Choroid plexus epithelial cell (primary cell): ENCODE measurements at places on chromosomes 5 and 9.

DNA sequence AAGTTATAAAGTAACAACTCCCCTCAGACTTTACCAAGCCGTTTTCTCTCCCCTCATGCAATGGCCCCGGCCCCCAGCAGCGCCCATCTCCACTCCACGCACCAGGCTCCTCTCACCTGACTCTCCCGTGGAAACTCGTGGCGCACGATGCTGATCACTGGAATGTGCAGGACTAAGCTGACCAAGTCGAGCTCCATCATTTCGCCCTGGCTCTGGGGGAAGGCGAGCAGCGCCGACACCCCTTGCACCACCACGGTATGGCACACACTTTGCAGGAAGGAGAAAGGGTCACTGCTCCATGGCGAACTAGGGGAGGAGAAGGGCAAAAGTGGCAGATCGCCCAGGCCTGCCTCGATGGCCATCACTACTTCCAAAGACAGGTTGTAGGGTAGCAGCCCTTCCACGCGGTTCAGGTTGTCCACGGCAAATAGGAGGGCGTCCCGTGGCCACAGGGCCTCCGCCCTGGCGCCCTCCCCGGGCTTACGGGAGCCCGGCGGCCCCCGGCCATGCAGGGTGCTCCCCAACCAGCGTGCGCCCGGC, 1.2 kb downstream of the GRIN3A start:
- no peak for DNase-seq

- DNase-seq, result peak; percentile 81
Measured at GRCh38 chr9:76817489-76817888, 53.3 kb downstream of the PCA3 start.

DNA sequence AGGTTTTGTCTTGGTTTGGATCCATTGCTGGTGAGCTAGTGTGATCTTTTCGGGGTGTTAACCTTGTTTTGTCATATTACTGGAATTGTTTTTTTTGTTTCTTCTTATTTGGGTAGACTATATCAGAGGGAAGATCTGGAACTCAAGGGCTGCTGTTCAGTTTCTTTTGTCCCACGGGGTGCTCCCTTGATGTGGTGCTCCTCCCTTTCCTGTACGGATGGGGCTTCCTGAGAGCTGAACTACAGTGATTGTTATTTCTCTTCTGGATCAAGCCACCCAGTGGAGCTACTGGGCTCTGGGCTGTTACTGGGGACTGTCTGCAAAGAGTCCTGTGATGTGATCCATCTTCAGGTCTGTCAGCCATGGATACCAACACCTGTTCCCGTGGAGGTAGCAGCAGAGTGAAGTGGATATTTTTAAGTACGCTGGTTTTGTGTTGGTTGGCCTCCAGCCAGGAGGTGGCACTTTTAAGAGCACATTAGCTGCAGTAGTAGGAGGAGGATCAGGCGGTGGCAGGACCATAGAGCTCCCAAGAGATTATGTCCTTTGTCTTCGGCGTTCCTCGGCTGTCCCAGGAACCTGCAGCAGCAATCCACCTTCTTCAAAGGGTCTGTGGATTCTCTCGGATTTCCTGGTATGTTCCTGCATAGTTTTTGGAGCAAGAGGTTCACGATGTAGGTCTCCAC, 27.2 kb downstream of the SCAMP1 start:
- DNase-seq, result no peak

- DNase-seq, result peak; percentile 66
Measured at GRCh38 chr5:55533521-55534435, 986 bp downstream of the PLPP1 start.

- peak; percentile 16 for DNase-seq
Measured at GRCh38 chr5:159669559-159669958, 246.7 kb upstream of the ADRA1B start.

GRCh38 chr5:151897896-151898295, 26.8 kb downstream of the GLRA1 start:
- no peak for DNase-seq

DNA sequence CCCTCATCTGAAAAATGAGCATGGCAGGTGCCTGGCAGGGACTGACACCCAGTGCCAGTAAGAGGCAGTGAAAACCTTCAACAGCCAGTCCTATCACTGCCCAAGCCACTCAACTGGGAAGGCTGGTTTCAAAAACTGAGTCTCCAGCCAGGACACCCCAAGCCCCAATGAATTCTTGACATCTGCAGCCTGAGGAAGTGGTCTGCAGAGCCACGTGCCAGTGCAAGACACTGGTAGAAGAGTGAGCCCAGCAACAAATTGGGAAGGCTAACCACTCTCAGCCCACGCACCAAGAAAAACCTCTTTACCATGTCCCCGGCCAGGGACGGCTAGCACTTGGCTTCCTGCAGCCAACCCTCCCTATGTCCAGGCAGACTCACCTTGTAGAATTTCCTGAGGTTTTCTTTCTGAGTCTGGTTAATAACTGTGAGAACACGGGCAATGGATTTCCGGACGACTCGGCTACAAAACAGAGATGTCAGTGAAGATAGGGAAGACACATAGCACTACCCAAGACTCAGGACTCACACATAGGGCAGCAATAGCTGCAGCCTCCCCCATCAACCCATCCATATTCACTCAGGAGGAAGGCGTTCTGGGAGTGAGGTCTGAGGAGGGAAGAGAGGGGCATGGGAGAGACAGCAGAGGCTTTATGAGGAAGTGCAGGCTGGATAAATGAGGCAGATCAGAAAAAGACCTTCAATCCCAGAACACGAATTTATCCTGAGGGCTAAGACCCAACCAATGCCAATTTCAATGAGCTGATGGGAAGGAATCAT, 1.8 kb downstream of the RPL35 start:
- no peak for DNase-seq

GRCh38 chr5:156835905-156836304, 14.2 kb upstream of the PPP1R2B start:
- no peak for DNase-seq

DNA sequence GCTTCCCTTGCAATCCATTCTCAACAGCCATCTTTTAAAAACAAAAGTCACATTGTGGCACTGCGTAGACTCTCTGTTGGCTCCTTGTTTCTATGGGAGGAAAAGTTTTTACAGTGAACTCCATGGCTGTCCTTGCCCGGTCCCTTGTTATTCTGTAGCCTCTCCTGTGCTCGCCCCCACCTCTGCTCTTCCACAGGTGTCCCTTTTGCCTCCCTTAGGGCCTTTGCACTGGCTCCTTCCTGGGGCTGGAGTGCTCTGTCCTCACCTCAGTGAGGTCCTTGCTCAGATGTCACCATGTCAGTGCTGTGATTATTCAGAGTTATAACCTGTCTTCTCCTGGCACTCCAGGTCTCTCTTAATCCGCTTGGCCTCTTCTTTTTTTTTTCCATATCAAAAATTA, 308.8 kb downstream of the DOCK8 start:
- no peak for DNase-seq

GRCh38 chr9:78028926-78029325, 2.7 kb downstream of the GNAQ start:
- no peak for DNase-seq

DNA sequence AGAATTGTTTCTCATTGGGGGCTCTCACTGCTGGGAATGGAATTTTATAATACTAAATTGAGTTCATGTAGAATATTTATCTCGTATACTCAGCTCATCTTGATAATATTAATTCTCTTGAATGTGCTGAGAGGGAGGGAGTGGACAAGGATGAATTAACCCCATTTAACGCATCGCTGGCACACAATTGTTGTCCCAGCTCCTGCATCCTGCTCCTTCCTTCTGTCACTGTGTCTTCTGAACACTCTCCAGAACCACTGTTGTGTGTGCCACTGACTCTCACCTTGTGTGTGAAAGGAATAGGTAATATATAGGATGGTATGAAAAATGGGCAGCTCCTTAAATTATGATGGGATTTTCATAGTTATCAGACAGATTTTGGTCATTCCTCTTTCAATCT, 267.3 kb downstream of the MTRR start:
- DNase-seq, result no peak

DNA sequence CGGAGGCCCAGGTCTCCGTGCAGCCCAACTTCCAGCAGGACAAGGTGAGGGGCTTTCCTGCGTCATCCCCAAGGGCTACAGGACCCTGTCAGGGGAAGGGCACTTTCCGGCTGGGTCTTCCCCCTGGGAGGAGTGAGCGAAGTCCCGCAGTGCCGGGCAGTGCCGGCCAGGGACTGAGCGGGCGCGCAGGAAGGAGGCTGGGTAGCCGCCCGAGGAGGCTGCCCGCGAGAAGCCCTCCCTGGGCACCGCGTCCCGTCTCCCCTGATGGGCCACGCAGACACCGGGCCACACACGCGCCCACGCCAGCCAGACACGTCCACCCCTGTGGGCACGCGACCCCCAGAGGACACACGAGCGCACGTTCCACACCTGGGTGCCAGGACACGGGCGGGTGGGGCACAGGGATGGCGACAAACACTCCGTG, 357 bp downstream of the PTGDS start:
- DNase-seq, result no peak

- DNase-seq, result no peak
Measured at GRCh38 chr5:76838481-76839261, 11.1 kb upstream of the S100Z start.

- DNase-seq, result peak; percentile 26
Measured at GRCh38 chr9:18268381-18268780, 205.6 kb upstream of the ADAMTSL1 start.

DNA sequence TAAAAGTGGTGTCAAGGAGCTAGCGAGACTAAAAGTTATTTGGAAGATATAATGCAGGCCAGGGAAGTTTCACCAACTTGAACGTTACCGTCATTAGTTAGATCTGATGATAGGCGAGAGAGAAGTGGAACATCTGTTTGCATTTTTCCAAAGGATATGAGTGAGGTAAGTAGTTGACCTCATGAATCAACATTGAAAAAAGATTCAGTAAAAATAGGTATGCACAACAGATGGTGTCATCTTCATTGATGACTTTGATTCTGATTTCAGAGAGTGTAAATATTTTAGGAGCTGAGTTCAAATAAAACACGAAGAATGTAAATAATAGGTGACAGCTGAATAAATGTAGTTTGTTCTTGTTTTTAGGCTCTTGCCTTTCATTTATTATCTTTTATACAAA, 998.9 kb upstream of the CDH6 start:
- no peak for DNase-seq

DNA sequence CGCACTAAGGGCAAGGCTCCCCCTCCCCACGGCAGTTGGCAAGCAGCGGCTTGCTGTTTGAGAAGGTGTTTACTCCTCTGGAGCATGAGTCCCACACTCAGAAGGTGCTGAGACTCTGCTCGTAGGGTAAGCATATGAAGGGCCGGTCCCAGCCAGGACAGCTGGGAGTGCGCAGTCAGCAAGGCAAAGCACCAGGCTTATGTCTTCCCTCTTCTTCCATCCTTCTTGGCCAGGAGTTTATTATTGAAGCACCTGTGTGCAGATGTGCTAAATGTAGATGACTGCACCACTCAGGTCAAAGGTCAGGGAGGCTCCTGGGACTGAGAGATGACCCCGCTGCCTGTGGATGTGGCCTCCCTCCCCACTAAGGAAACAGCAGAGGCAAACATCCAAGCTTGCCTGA, 27.0 kb upstream of the CDKN2AIPNL start:
- DNase-seq, result no peak

DNA sequence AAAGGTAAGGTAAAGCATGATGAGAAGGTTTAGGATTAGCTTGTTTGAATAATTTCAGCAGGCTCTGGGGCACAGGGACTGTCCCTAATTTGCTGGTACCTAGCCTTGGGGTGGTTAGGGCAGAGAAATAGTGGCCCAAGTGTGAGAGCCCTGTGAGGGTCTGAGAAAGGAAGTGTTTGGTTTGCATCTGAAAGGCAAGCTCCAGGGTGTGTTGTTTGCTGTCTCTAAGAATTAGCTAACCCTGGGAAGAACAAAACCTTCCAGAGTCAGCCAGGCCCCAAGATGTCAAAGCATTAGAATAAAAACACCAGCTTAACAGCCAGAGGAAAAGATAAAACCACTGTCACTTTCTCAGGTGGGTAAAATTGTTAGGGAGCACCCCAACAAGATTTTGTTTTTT, 31.0 kb downstream of the TMEM252 start:
- DNase-seq, result no peak

GRCh38 chr5:89059274-89059673, 176.3 kb upstream of the MEF2C start:
- DNase-seq, result no peak

DNA sequence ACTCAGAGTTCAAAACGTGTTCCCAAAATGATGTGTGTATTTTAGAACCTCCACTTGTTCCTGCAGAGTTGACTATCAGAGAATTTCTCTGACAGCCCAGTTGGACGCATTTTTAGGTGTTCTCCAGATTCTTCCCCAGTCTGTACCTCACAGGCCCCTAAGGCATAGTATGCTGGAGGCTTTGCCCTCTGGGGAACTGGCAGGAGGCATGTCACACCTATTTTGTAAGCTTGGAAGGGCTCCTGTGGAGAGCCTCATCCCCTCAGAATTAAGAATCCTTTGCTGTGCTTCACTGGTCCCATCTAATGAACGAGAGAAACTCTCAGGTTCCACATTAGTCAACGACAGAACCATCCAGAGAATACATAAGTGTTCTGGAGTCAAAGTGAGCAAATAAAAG, 144.1 kb upstream of the SLC30A5 start:
- no peak for DNase-seq

GRCh38 chr9:106969696-106970095, 106.7 kb downstream of the ZNF462 start:
- no peak for DNase-seq

GRCh38 chr5:179795863-179796833, 2.4 kb downstream of the LTC4S start:
- peak; percentile 79 for DNase-seq

- peak; percentile 63 for DNase-seq
Measured at GRCh38 chr5:181190711-181191525, 14.1 kb downstream of the TRIM7 start.

GRCh38 chr9:79953908-79954307, 382.1 kb downstream of the TLE4 start:
- DNase-seq, result no peak

DNA sequence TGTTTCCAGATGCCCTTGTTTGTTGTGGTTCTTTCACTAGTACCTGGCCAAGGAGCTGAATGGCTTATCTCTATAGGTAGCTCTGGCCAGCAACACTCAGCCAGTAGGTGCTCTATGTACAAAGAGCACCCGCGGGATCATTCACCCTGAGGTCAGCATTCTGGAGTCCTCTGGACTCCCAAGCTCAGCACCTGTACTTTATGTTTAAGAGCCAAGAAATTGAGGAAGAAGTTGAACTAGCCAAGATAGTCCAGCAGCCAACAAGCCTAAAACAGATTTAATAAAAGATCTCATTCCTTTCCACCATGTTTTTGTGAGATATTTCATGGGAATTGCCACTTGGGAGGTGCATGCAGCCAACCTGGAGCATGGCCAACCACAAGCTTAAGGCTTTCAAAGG, 242.6 kb upstream of the PAPPA start:
- no peak for DNase-seq

DNA sequence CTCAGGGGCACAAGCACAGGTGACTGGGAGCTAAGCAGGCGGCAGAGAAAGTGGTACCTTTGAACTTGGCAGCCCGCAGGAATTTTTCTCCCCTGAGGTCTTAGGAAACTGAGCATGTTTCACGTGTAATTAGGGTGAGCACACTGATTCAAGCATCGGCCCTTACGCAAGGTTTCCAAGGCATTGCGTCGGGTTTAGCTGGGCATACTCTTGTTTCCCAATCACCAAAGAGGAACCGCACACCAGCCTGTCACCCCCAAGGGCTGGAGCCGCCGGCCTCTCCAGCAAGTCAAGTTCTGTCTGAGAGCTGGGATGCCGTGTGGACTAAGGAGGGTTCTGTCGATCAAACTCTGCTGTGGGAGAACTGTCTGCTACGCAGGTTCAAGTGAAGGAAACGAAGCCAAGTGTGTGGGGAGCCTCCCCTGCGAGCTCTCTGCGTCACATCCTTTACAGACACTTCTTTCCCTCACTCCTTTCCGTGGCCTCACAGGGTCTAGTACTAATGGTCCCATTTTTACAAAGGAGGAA, 53.0 kb downstream of the ERGIC1 start:
- peak; percentile 99 for DNase-seq

- no peak for DNase-seq
Measured at GRCh38 chr9:131302244-131303075, 12.9 kb downstream of the PLPP7 start.
